NCI-H460 (cell line): ENCODE measurements at places on chromosomes 2 and 18. TPM values are rescaled to one million over a fixed set of nuclear protein-coding genes. Genes with fewer than 3 reads are reported as not detected.

DNA sequence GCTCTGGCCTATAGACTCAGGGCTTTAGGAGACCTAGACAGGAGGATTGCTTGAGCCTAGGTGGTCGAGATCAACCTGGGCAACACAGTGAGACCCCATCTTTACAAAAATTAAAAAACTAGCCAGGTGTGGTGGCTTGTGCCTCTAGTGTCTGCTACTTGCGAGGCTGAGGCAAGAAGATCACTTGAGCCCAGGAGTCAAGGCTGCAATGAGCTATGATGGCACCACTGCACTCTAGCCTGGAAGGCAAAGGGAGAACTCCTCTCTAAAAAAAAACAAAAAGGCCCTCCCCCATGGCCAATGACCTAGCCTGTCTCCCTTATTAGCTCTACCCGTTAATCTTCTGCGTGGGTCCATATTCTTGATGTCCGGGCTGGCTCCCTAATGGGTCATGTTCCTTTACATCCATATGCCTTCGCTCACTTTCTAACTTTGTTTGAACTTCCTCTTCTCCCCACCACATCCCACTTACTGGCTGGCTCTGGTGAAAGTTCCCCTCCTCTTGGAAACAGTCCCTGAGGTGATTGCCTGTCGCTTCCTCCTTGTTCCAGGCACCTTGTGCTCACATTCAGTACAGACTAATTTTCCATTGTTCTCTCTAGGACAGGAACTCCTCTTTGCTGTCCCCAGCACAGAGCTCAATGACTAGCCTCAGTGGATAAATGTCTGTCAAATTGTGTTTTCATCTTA is 103.0 kb downstream of the AFF3 start:
- DNase-seq = no peak

GRCh38 chr2:175734686-175735085 is 267.4 kb downstream of the LNPK start:
- DNase-seq = no peak

DNA sequence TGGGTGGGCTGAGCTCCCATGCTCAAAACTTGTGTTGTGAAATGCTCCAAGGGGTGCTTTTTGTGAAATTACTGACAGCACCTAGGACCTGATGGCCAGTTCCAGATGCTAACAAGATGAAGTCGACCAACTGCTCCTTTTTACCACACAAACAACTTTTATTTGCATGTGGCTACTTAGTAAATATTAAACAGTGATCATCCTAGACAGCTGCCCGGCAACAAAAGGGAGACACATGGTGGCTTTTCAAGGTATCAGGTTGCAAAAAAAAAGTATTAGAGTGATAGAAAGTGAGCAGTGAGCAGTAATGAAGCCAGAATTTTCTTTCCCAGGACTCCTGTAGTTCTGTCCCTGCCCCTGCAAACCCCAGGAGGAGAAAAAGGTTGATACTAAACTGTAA is 118.5 kb downstream of the RPIA start:
- DNase-seq = no peak

Gene CCL20
- 7.1 and 10.8 TPM in 2 replicates for total RNA-seq

DNA sequence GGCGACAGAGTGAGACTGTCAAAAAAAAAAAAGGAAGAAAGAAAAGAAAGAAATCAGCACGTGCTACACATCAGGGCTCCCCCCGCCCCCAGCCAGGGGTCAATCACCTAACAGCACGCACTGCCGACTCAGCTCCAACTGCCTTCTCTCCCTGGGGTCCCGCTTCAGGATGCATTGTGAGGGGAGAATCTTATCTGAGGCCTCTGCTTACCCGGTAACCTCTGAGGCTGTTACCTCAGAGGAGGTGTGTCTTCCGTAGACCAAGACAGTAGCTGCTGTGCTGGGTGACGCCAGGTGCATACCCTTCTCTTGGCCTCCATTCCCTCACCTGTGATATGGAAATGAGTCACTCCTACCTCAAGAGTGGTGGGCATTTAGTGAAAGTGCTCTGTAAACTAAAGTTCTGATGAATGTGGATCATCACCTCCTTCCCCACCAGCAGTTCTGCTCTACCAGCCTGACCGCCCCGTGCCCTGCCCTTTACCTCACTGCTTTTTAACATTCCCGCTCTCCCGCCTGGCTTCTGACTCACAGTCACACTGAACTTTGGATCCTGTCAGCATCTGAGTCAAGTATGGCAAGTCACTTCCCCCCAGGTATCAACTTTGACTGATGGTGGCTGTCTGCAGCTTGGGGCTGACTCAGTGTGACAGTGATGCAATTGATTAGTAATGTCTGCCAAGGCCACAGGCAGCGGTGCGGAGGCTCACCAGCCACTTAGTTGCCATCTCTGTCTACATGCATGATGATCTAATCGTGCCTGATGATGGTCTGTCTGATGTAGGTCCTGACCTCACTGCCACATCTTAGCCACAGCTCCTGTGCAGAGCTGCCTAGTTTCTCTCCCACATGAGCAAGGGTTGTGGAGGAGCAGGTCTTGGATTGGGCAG is 20.1 kb downstream of the ARID5A start:
- peak; percentile 71 for DNase-seq

- DNase-seq = no peak
These were observed 21.6 kb downstream of the TRPM8 start for GRCh38 chr2:233938676-233939370.

DNA sequence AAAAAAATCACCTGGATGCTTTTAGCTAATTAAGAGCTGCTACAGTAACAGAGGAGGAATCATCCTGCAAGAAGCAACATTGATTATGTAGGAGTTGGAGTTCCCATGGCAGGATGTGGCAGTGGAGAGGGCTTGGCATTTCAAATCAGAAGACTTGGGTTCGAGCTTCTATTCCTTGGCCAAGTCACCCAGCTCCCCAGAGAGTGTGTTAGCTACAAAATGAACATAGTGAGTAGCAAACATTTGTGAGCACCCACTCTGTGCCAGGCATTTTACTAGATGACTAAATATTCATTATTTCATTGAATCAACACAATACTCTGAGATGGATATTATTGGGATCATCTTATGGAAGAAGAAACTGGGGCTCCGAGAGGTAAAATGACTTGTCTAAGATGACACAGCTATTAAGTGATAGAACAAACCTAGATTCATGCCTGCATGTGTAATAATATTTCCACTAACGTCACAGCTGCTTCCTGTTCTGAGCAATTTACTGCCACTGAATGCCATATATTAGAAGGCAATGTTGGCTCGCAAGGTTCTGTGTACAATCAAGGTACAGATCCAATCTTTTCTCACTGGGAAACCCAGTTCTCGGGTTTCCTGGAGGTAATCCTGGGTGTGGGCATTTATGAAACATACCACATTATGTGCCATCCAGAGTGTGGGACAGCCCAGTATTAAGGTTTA is 18.0 kb downstream of the NTSR2 start:
- DNase-seq = no peak

Gene REG3A
- total RNA-seq = not detected in 2 replicates

DNA sequence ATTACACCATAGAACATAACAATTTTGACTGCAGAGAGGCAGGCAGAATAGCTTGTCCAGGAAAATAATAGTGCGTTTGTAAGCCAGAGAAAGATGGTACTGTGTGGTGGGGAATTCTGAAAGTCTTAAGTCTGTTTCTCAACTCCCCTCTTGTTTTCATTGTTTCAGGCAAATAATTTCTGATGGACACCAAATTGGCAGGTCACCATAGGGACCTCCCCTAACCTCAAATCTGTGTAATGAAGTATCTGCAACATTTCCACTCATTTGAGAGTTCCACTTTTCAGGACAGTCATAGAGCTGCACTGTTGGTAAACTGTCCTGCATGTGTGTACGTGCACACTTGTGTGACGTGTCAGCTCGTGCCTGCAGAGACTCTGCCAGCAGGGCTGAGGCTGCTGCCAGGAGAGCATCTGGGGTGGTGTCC is 195.6 kb downstream of the AGAP1 start:
- DNase-seq = no peak

DNA sequence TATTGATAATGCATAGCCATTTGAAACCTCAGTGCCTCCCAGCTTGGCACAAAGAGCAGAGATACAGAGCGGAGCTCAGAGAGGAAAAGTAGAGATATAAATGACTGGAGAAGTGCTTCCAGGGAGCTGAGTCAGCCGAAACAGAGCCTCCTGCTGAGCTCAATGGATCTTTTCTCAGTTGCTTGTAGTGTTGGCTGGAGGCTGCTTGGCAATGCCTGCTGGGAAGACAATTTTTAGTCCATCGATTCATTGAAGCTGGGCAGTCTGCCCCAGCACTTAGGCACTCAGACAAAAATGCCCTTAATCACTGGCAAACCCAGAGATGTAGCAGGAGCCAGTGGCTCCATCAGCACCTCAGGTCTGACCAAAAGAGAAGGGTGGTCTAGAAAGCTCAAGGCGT is 81.3 kb upstream of the SETBP1 start:
- DNase-seq = no peak

- DNase-seq = no peak
These were observed 272.9 kb downstream of the PAX3 start for GRCh38 chr2:222025881-222026271.
